ENCODE measurements at places on chromosomes 16 and 17.

DNA sequence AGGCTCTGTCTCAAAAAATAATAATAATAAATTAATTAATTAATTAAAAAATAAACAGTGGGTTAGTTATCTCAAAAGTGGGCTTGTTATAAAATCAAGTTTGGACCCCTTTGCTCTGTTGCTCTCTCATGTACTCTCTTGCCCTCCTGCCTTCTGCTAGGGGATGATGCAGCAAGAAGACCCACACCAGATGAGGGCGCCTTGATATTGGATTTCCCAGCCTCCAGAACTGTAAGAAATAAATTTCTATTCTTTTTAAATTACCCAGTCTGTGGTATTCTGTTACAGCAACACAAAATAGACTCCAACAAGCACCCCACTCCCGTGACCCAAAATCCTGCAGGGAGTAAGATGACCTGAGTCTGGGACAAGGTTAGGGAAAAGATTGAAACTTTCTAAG lies 2.1 kb upstream of the ZNF652 start:
- DNase-seq, result no peak

DNA sequence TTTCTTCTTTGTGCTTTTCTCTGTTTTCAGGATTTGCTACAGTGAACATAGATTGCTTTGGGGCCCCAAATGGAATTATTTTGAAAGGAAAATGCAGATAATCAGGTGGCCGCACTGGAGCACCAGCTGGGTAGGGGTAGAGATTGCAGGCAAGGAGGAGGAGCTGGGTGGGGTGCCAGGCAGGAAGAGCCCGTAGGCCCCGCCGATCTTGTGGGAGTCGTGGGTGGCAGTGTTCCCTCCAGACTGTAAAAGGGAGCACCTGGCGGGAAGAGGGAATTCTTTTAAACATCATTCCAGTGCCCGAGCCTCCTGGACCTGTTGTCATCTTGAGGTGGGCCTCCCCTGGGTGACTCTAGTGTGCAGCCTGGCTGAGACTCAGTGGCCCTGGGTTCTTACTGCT lies 1.2 kb downstream of the STH start:
- DNase-seq, result no peak

DNA sequence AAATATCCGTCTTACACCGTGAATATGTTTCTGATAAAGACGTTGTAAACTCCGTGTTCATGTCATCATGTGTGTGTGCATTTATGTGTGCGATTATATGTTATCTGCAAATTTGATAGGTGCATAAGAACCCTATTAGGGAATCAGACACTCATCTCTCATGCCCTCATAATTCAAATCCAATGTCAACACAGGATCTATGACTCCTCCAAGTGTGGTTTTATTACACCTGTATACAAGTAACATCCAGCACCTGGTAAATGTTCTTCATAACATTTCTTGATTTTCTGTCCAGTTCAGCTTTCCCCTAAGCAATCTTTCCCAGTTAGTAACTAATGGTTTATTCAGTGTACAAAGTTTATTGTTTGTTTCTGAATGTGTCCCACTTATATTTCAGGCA lies 681.9 kb downstream of the CDH11 start:
- no peak for DNase-seq

- peak; percentile 51 for DNase-seq
Observed at GRCh38 chr16:3789375-3790099, 72.2 kb upstream of the TRAP1 start.

- DNase-seq, result peak; percentile 44
Observed at GRCh38 chr16:67967183-67967957, 1.1 kb downstream of the SLC12A4 start.

DNA sequence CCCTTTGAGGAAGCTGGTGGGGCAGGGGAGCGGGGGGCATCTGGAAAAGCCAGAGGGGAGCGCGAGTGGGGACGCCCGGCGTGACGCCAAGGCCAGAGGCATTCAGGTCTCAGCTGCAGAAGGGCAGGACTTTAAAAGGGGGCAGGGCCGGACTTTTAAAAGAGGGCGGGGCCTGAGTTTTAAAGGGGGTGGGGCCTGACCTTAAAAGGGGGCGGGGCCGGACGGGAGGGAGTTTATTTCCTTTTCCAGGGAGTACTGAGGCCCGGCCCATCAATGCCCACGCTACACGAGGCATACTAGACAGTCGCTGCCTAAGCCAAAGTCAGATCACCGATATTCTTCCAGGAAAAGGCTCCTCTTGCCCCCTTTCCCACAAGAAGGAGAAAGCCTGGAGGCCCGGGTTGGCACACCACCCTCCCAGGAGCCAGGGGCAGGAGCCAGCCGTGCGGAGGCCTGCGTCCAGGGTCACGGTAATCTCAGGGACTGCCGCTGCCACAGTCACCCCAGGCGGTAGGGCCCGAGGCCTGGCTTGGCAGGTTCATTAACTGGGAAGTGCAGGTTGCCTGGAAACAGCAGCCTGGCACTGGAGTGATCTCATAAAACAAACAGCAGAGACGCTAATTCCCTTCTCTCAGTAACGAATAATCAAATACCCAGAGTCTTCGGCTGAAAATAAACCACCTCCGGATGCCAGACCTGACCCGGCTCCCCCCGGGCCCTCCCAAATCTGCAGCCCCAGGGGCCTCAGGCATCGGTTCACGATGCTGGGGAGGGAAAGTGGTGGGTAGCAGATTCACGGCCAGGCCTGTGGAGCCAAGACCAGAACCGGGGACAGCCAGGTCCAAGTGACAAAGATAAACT lies 90.7 kb downstream of the TIMM22 start:
- DNase-seq, result no peak

DNA sequence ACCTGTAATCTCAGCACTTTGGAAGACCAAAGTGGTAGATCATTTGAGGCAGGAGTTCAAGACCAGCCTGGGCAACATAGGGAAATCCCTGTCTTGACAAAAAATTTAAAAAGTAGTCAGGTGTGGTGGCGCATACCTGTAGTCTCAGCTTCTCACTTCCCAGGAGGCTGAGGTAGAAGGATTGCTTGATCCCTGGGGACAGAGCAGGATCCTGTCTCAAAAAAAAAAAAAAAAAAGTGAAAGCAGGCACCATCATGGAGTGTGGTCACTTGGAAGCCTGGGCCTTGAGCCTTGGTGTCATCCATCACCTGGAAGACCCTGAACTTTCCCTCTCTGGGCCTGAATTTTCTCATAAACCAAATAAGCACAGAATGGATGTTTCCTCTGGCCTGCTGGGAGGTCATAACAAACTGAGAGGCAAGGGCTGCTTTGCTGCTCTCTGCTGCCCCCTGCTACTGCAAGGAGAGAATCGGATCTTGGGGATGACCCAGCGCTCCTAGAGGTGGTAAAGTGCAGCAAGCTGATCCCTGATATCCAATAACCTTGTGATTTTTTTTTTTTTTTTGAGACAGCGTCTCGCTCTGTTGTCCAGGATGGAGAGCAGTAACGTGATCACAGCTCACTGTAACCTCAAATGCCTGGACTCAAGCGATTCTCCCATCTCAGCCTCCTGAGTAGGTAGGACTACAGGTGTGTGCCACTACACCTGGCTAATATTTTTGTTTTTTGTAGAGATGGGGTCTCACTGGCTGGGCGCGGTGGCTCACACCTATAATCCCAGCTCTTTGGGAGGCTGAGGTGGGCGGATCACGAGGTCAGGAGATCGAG lies 75.9 kb upstream of the RNU2-1 start:
- DNase-seq, result no peak

GRCh38 chr17:20702692-20703091 lies 123.2 kb downstream of the CDRT15L2 start:
- DNase-seq, result peak; percentile 15

DNA sequence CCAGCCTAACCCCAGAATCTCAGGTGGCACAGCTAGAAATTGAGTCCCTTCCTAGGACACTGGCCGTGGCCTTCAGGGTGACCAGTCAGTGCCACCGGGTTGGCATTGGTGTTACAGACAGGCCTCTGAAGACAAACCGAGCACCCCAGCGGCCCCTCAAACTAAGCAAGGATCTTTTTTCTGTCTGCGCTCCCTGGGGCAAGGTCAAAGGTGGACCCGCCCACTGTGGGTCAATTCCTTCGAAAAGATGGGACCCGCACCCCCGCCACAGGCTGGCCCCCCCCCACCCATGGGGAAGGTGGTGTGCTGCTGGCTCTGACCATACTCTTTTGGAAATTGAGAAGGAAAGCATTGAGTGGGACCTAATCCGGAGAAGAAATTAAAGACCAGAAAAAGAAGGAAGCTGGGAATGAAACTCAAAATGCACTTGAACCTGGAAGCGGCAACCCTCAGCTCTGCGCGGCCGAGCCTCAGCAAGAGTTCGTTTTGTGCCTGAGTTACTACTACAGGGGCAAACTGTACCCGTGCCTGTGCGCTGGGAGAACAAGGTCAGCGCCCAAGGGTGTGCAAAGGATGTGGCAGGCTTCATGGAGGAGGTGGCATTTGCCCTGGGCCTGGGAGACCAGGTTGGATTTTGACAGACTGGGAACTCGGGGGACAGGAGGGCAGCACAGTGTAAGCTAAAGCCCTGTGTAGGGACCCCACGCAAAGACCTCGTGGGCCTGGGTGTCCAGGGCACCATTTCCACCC lies 20.4 kb downstream of the TMC6 start:
- DNase-seq, result no peak

DNA sequence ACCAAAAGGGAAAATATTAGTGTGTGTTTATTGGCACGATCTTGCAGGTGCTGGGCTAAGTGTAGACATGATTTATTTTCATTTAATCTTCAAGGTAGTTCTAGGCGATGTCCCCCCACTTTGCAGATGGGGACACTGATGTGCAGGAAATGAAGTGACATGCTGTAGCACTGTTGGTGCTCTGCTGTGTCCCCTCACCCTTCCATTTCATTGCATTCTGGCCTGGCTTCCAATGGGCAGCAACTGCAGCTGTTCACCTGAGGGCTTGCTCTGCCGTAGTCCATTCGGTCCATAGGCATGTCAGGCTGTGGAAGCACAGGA lies 123.9 kb downstream of the PRKCB start:
- DNase-seq, result no peak

- DNase-seq, result no peak
Observed at GRCh38 chr16:53911513-53911912, 207.6 kb downstream of the FTO start.

DNA sequence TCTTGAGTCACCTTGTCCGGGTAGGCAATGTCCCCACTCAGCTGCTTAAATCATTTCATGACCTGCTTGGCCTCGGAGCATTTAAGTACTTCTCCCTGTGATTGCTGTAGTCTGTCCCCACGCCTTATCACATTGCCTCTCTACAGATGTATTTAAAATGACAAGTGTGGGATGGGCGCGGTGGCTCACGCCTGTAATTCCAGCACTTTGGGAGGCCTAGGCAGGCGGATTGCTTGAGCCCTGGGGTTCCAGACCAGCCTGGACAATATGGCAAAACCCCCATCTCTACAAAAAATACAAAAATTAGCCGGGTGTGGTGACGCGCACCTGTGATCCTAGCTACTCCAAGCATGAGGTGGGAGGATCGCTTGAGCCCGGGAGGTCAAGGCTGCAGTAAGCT lies 1.3 kb upstream of the GJC1 start:
- DNase-seq, result no peak

DNA sequence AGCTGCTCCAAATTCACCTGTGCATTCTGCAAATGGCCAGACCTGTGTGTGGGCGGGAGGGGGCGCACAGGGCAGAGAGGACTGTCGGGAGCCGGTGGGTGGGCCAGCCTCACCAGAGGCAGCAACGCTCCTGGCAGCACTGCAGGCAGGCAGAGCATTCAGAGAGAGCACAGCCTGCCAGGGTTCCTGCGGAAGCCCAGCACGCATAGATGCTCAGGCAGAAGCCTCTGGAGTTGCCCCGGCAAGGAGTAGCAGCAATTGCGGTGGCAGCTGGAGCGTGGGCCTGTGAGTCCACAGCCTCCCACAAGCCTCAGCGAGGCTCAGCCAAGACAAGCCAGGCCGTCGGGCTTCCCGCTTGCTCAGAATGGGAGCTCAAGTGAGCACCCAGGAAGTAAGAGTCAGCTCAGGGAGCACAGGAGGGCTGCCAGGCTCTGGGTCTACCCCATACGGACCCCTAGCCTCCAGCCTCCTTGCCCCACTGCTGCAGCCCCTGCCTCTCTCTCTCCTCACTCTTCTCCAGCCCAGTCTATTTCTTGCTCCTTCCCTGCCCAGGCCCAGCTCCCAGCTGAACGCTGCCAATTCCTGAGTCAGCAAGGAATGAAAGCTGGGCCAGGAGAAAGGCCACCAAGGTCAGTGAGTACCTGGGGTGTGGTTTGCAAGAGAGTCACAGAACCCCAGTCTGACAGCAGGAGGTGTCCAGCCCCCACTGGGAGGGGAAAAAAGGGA lies 9.6 kb downstream of the EMC6 start:
- no peak for DNase-seq

GRCh38 chr17:565521-565920 lies 149.1 kb downstream of the VPS53 start:
- no peak for DNase-seq

- DNase-seq, result peak; percentile 67
Observed at GRCh38 chr16:19559242-19559910, 3.9 kb downstream of the VPS35L start.

DNA sequence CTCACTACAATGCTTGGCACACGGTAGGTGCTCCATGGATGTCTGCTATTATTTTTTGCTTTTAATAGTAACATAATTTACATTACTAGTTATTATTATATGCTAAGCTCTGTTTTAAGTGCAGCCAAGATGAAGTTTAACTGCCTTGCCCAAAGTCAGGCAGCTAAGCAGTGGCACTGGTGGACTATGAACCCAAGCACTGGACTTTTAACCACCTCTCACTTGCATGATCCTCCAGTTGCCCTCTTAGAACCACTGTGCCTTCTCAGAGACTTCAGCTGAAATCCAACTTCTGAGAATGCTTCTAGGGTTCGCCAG lies 1.5 kb upstream of the ZNF207 start:
- DNase-seq, result no peak

DNA sequence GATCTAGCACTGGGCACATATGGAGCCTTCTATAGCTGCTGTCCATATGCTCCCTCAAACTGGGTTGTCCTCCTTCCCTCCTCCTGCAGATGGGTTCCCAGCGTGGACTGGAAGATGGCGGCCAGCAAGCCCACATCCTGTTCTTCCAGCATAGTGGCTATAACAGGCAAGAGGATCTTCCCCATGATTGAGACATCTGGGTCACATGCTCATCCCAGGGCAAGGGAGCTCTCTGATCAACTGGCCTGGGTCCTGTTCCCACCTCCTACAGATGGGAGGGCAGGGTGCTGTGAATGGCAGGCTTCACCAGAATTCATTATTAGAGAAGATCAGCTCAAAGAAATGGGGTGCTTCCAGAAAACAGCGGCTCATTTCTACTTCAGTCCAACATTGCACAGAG lies 210.2 kb downstream of the PARN start:
- no peak for DNase-seq

DNA sequence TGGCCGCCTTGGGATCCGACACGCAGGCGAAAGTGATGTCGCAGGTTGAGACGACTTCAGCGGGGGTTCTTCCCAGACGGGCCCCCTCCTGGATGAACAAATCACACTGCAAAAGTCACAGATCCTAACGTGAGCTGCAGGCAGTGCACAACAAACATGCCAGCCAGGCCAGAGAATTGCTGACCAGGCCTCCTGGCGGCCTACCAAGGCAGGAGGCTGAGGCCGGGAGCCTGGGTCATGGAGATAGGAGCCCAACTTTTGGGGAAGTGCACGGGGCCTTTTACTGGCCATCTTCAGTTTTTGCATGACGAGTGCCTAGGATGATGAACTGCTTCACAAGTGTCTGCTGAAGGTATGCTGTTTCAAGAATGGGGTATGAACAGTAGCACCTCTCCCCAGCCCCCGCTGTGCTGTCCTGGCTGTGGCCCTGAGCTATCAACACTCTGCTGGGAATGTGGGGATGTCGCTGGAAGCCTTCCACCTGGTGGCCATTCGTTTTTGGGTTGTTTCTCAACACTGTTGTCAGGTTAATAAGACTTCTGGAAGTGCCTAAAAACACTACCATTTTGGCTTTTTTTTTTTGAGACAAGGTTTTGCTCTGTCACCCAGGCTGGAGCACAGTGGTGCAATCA lies 12.2 kb upstream of the ROGDI start:
- DNase-seq, result no peak
